ENCODE measurements at places on chromosomes 7 and 10.

- no peak for DNase-seq
Observed at GRCh38 chr7:53437336-53437735, 401.9 kb downstream of the POM121L12 start.

DNA sequence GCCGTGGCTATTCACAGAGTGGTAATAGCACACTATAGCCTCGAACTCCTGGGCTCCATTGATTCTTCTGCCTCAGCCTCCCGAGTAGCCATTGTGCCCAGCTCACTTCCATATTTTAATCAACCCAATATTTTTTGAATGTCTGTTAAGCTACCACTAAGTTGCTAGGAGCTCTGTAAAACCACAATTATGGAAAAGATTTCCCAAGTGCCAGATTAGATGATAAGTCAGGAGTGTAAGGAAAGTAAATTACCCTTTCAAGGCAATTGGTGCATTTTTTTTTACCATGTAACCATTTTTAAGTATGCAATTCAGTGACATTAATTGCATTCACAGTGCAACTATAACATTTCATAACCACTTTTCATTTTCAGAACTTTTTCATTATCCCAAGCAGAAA is 87.5 kb upstream of the GATAD1 start:
- DNase-seq: no peak

GRCh38 chr7:47557694-47558670 is 23.9 kb downstream of the TNS3 start:
- DNase-seq: no peak

GRCh38 chr7:128810473-128810872 is 18.7 kb downstream of the CCDC136 start:
- DNase-seq: no peak

- DNase-seq: peak; percentile 9
Observed at GRCh38 chr7:17474724-17475344, 176.4 kb downstream of the AHR start.

DNA sequence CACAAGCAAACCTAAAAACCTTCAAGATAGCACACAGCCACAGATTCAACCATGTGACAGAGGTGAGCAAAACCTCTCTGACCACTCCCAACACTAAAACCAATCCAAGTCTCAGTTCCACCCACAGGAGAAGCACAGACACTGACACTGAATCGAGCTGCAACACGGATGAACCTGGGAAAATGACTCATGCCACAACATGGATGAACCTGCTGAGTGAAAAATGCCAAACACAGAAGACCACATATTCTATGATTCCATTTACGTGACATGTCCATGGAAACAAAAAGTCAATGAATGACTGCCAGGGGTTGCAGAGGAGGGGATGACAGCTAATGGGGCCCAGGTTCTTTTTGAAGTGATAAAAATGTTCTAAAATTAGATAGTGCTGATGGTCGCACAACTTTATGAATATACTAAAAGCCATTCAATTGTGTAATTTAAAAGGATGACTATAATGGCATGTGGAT is 22.0 kb downstream of the CYTH3 start:
- DNase-seq: no peak

GRCh38 chr10:121900443-121901174 is 27.2 kb downstream of the ATE1 start:
- peak; percentile 25 for DNase-seq

DNA sequence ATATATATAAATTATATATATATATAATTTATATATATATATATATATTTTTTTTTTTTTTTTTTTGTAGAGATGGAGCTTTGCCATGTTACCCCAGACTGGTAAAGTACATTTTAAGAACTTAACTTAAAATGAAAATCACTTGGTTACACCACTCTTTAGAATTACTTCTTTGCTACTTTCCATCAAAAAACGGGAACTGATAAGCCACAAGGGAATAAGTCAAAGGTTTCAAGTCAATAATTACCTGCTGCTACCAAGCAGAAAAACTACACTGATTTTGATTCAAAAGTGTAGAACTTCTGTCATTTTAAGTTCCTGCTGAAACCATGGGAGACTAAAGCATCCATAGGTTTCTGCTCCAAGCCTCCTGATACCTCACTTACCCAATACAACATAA is 12.2 kb downstream of the PPA1 start:
- DNase-seq: no peak

- no peak for DNase-seq
Observed at GRCh38 chr7:137985253-137985896, 16.5 kb downstream of the CREB3L2 start.

DNA sequence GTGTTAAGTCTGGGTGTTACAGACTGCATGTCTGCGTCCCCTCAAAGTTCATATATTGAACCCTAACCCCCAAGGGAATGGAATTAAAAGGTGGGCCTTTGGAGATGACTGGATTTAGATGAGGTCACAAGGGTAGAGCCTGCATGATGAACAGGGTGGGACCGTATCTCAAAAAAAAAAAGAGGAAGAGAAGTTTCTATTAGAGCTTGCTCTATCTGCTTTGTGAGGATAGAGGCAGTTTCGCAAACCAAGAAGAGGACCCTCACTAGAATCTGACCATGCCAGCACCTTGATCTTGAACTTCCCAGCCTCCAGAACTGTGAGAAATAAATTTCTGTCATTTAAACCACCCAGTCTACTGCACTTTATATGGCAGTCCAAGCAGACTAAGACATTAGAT is 1.4 kb downstream of the KIN start:
- no peak for DNase-seq

DNA sequence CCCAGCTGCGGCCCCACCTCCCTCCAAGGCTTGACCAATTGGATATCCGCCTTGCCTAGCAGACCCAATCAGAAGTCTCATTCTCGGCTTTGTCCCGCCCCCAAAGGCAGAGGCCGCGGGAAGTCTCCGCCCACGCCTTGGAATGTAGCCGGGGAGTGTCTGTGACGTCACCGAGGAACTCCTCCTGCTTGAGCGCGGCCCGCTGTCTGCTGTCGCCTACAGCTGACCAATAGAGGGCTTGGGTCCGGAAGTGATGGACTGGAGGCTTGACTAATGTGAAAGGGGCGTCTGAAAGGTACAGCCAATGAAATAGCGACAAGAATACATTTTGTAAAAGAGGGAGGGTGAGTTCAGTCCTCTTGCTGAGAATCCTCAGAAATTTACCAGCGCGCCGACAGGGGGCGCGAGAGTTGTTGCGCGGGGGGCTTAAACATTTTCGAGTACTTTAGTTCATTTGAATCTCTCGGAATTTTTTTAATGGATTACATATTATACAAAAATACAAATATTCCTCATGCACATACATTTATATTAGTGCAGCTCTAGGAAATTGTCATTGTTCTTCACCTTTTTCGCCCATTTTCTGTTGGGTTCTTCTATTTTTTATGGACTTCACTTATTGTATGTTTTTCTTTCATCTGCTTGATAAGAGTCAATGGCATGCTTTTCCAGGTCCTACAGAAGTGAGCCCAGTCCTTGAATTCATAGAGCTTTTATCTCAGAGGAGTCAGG is 376 bp upstream of the CREB3L2 start:
- DNase-seq: peak; percentile 98

DNA sequence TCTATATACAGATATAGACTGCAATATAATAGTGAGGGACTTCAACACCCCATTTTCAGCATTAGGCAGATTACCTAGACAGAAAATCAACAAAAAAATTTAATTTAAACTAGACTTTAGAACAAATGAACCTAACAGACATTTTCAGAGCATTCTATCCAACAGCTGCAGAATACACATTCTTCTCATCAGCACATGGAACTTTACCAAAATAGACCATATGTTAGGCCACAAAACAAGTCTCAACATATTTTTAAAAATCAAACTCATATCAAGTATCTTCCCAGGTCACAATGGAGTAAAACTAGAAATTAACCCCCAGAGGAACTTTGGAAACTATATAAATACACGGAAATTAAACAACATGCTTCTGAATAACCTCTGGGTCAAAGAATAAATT is 169.6 kb downstream of the MTERF1 start:
- DNase-seq: no peak

DNA sequence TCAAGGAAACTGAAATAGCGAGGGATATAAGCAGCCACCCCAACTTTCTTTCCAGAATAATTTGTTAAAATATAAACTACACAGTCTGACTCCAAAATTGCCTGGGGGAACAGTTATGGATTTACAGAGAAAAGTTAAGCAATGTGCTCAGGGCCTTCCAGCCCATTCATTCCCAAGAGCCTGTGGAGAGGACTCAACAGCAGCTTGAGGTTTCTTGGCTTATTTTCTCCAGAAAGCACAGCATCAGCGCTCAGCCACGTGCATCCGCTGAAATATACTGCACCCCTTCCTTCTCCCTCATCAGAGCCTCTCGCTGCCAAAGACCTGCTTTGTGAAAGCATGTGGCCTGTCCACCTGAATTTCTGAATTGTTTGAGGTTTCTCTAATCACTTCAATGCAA is 375.2 kb upstream of the VWC2 start:
- no peak for DNase-seq

DNA sequence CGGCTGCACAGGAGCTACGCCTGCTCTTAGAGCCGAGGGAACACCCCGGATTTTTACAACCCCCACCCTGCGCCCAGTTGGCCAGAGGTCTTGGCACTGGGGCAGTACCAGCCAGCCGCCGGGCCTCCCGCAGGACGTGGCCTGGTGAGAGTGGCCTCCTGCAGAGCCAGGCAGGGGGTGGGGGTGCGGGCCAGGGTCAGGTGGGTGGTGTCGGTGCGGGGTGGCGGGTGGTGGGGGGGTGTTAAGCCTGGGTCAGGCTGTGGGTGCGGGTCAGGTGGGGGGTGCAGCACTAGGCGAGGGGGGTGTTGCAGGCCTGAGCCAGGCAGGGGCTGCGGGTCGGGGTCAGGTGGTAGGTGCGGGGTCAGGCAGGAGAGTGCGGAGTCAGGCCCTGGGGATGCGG is 647 bp downstream of the ECHS1 start:
- DNase-seq: peak; percentile 20

DNA sequence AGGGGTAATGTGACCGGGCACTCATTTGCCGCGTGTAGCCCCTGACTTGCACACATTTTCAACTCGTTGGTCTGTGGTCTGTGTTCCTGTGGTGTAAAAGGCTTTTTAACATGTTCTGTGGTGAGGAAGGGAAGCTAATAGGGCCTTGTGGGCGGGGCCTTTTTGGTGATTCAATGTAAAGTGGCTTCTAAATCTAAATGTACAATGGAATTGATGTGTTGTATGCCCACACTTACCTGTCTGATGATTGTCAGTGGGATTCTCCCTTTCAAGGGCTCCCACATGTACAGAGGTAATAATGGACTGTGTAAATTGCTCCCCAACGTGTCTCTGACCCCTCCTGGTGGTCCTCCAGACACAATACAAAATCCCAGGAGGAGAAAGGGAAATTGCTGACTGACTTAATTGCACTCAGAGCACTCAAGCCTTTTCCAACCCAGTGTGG is 43.1 kb upstream of the GATAD1 start:
- DNase-seq: no peak

DNA sequence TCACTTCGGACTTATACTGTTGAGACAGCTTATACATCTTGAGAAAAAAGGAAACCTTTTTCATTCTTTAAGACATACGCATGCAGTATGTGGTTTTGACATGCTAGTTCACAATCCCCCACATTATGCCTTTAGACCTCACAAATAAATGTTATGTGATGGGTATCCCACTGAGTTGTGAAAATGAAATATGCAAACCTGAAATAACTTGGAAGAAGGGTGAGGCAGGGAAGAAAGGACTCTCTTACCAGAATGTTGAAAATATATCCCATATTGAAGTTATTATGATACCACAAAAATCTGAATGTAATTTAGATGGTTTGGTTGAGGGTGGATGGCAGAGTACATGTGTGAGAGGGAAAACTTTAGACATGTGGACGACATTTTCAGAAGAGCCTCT is 379.8 kb downstream of the BBS9 start:
- no peak for DNase-seq

GRCh38 chr10:128512767-128513166 is 386.5 kb upstream of the MKI67 start:
- DNase-seq: no peak

DNA sequence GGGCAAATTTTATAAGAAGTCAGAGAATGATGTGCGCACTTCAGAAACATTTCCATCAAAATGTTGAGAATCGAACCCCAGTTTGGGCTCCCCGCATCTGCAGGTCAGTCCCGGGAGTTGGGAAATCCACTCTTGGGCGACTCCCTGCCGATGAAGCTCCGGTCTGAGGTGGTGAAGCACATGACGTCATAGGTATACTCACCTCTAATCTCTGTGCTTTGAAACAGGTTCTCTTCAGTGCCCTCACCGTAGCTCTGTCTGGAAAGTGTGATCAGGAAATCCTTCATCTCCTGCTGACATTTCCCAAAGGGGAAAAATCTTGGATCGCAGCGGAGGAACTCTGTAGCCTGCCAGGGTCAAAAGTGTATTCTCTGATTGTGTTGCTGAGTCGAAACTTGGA is 138.5 kb downstream of the ABCA13 start:
- DNase-seq: no peak

DNA sequence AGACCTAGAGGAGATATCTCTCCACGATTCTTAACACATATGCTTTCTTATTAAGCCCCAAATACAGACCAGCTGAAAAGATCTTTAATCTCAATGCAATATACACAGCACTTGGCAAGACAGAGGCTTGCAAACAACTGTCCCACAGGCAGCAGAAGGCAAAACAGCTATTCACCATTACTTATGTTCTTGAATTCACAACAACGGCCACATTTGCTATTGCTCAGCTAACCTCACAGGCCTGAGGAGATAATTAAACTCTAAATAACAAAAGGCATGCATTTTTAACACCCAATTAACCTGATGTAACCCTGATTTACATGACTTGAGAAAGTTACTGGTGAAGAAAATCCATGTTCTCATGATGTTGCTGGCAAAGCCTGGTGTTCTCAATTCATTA is 216.4 kb downstream of the CRPPA start:
- no peak for DNase-seq

- DNase-seq: no peak
Observed at GRCh38 chr10:114513381-114513792, 109.1 kb upstream of the AFAP1L2 start.

DNA sequence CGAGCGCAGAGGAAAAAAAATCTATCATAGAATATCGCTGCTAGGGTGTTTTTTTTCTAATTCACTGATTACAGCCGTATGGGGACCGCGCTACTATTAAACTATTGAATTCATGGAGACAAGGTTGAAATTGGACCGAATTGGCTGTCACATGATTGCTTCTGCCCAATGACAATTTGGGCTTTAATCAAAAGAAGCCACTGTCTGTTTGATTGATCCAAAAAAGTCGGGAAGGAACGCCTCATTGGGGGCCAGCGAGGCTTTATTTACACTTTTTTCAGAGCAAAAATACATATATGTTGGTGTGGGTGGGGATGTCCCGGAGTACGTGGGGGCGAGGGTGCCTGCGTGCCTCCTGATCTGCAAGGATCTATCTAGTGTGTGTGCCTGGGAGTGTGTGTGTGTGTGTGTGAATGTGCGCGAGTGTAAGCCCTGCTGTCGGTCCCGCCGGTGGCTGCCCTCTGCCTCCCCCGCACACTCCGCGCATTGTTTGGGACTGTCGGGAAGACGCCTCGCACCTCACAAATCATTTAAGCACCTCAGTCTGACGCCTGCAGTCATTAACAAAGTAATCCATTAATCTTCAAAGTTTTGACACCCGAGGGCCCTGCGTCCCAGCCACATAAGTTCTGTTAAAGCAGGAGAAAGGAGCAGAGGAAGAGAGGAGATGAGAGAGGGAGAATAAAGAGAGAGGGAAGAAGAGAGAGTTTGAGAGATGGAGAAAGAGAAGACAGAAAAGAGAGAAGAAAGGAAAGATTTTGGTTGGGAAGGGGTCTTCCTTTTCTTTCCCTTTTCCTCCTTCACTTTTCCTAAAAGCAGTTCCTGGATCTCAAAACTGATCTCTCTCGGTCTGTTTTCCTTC is at the start of gene HOXA2:
Gene HOXA2 (minus strand): TSS at position 103 of the 862 bp plus-strand sequence. CDS start 183 bp downstream, outside the sequence.
- DNase-seq: peak; percentile 77

GRCh38 chr7:105990141-105990540 is 27.1 kb downstream of the CDHR3 start:
- DNase-seq: no peak

All from nephron progenitor cell (in vitro differentiated cells).